COLO829 (cell line): ENCODE measurements at places on chromosomes 4 and X.

DNA sequence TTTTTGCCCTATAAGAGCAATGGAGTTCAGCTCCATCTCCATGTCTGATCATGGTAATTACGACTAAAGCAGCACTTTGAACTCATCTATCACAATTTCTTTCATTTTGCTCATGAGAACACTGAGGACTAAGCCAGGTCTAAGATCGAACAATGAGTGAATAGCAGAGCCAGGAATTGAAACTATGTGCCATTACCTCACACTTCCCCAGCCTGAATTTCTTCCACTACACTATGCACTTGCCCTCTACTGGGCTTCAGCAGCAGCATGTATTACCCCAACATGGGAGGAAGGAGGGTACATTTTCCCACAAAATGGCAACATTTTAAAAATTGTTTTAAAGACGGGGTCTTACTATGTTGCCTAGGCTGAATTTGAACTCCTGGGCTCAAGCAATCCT, 274.7 kb upstream of the FGF13 start:
- no peak for DNase-seq

- DNase-seq: peak; percentile 45
Observed at GRCh38 chr4:13701937-13702446, 74.5 kb upstream of the BOD1L1 start.

DNA sequence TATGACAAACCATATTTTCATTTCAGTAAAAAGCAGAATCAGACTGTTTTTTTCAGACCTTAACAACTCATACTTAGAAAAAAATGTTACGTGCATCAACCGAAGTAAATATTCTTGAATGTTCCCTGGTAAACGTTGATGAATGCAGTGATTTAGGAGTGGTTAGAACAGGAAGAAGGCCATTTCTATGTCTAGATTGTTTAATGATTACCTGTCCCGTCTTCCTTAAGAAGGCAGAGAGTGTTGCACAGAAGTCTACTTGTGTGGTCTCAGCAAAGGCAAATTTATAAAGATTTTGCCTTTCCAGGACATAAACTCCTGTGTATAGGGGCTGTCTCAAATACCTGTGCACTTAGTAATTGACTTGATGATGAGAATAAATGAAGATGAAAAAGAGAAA, 134.5 kb downstream of the MGST2 start:
- no peak for DNase-seq

DNA sequence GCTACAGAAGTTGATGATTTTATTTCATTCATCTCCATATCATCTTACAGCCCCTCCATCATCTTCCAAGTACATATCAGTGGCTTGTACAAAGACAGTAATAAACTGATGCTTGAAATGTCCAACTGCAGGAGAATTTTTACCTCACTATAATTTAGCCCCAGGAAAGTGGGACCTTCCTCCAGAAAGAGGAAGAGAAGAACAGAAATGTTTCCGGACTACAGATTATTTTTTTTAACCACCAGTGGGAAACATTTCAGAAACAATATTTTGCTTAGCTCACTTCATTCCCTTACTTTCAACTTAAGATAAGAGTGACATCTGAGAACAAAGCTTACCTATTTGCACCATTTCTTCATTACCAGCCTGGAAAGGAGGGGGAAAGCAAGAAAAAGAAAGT, 2.0 kb downstream of the ADAMTS3 start:
- DNase-seq: no peak

GRCh38 chr4:158068068-158068467, 104.8 kb downstream of the GASK1B start:
- no peak for DNase-seq

GRCh38 chr4:76640353-76640910, 205.4 kb downstream of the SHROOM3 start:
- DNase-seq: no peak

DNA sequence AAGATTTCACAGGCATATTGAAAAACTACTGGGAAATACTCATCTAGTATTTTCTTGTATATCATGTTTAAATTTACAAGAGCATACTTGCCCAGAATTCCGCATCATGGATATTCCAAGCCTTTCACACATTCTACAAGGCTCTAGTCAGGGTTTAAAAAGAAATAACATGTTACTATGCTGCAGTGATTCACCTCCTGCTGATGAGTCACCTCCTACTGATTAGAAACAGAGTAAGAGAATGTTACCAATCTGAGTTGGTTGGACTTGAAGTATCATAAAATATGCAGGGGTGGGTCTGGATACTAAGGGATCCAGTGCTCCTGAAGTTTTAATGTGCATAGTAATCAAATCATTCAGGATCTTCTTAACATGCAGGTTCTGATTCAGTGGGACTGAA, 192.0 kb upstream of the ANK2 start:
- DNase-seq: peak; percentile 96
